ENCODE measurements at places on chromosomes 11 and 22. TPM values are rescaled to one million over a fixed set of nuclear protein-coding genes. Genes with fewer than 3 reads are reported as not detected.
A peak's percentile ranks its signal among the peaks of the same experiment; 100 is the strongest.

DNA sequence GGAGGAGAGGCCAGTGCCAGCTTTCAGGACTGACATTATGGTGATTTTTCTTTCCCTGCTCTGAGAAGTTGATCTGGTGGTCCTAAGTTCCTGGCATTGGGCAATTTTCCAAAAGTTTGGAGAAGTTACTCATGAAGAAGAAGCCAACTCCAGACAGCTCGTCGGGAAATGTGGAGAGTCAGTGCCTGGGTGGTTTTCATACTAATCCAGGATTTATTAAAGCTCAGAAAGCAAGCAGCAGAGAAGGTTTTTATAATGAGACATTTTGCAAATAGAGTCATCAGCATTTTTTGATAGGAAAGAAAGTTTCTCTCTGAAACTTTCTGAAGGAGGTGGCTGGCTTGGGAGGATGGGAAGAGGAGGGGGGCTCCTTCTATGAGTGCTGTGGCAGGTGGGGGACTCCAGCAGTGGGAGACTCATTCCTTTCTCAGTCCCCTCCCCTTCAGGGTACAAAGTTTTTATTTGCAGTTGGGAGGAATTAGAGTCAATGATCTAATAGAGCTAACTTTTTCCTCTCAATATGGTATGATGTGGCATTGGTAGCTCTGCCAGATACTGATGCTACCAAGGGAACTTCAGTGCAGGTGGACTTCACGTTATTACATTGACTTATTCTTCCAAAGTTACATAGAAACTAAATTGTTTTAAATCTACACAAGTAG lies 55.4 kb downstream of the LIF start:
- no peak for DNase-seq

GRCh38 chr11:83054001-83054400 lies 17.7 kb downstream of the RAB30 start:
- DNase-seq = no peak

GRCh38 chr11:73680687-73681086 lies 34.3 kb downstream of the PLEKHB1 start:
- DNase-seq = no peak

DNA sequence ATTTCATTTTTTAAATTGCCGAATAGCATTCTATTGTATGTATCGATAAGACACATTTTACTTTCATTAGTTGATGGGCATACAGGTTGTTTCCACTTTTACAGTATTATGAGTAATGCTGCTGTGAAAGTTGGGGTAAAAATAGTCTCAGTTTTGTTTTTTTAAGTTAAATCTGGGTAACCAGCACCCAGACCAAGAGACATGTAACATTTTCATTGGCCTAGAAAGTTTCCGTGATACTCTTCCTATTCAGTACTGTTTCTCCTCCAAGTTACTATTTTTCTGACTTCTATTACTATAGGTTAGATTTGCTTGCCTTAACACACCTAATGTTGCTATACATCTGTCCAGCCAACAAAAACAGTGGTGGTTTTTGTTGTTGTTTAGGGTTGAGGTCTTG lies 12.3 kb downstream of the IPO7 start:
- DNase-seq = no peak

GRCh38 chr22:28620244-28620922 lies 59.3 kb downstream of the TTC28 start:
- no peak for DNase-seq

- no peak for DNase-seq
Measured at GRCh38 chr22:24323695-24324094, 53.1 kb downstream of the SPECC1L start.

DNA sequence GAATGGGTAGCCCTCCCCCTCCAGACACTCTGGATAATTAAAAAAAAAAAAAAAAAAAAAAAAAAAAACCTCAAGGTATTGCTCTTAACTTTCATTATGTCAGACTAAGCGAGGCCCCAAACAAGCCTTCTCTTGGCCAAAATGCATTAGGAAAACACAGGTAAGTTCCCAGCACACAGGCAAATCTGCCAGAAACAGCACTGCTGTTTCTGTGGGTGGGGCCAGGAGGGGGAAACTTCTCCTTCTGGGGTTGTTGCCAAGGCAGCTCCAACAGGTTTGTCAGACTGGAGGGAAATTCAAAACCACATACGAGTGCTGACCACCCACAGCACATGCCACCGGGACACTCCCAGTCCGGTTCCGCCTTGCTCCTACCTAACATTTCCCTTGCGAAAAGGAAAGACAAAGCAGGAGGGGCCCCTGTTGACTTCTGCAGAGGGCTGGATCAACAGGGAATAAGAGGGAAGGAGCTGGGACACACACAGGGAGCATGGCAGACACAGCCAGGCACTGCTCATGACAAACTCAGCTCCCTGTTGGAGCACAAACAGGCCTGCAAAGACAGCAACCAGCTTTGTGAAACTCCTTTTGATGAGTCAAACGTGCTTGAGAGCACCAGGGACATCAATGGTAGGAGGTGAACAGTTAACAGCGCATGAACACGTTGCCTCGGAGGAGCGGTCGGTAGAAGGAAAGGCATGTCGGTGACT lies 55.0 kb downstream of the MYH9 start:
- DNase-seq = peak; percentile 96

DNA sequence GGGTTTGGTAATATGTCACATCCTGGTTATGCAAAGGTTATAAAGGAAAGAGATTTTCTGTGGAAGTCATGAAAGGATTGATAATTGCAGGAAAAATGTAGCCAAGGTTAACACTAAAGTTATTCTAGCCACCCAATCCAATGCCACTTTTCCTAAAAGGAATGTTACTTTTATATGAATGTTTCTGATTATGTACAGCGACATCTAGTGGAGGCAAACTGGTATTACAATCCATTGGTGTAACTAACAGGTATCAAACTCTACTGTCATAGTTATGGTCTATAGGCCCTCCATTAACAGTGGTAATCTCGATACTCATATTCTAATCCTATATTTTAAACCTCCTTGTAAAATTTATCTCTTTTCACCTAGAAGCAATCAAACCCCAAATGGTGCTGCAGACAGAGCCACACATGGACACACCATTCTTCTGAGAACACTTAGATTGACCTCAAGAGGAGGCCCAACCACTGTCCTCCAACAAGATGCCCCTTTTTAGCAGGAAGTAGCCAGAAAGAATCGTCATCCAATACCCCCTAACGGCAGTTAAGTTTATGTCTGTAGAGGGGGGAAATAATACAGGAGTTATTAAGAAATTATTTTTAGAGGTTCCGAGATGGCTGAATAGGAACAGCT lies 74.9 kb upstream of the RAG2 start:
- DNase-seq = peak; percentile 47

- no peak for DNase-seq
Measured at GRCh38 chr11:74010306-74011300, 1.7 kb upstream of the UCP3 start.

DNA sequence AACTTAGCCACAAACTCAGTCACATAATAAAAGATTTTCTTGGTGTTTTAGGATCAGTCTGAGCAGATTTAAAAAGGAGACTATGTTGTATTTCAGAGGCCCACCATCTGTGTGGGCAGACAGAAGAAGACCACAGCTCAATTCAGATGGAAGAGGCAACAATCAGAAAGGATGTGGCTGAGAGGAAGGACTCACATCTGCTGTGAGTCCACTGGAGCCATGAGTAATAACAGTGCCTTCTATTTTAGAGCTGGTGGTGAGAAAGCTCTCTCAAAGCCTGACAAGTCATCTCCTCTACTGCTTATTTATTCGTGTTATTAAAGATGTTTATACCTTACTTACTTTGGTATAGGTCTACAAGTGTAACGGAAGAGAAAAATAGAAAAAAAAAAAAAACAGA lies 357.2 kb downstream of the OPCML start:
- no peak for DNase-seq

The UCP3 gene
- 0.26 TPM for total RNA-seq

The SLN gene
- total RNA-seq = not detected

The SLC25A45 gene
- 0.77 TPM for total RNA-seq

The NLRP6 gene
- total RNA-seq = not detected

The USH1C gene
- not detected for total RNA-seq

All from bronchial epithelial cell (primary cell).